ENCODE measurements at places on chromosomes 4 and X.

- no peak for DNase-seq
These were observed 1.6 kb downstream of the SH3RF1 start for GRCh38 chr4:169268951-169269760.

DNA sequence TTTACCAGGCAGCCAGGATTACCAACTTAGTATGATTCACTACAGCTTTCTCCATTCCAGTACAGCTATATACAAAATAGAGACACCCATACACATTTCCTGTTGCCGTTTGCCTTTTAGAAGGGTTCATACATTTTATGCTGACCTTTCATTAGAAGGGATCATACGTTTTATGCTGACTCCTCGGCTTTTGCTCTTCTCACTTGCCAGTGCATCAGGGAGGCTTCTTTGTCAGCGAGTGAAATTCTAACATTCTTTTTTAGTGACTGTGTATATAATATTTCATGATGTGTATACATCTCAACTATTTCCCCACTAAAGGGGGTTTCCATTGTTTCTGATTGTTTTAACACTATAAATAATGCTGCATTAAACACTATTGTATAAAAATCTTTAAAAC, 552.6 kb downstream of the TRIML1 start:
- DNase-seq = no peak

DNA sequence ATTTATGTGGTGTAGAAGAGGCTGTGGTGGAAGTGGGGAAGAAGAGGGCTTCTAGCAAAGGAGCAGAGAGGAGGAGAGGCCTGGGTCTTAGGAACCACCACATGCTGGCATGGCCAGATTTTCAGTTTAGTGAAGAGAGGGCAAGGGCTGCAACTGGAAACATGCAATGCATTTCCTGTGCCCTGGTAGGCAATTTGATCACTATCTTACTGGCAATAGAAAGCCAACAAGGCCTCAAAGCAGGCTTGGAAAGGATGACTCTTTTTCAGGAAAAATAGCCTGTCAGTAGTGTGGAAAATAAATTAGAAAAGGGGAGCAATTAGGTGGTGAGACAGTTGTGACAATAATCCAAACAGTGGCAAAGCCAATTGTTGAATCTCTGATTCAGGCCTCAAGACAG, 501.9 kb upstream of the ZFP42 start:
- DNase-seq = no peak

DNA sequence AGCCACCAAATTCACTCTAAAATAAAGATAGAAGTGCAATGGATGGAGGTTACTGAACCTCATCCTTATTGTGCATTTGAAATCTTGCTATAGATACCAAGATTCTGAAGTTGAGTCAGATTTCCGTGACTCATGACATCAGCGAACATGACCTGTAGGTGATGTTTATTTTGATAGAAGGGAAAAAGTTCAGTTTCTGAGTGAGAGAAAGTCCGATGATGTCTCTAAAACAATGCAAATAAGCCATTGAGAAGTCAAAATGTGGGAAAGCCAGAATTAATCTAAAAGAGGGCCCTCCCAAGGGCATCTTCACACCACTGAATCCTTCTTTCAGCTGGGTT, 20.0 kb downstream of the PHOX2B start:
- no peak for DNase-seq

- DNase-seq = no peak
These were observed 1056.0 kb upstream of the SLIT2 start for GRCh38 chr4:19195696-19196095.

- DNase-seq = no peak
These were observed 3.5 kb downstream of the FHDC1 start for GRCh38 chr4:152939621-152940020.

- no peak for DNase-seq
These were observed 83.5 kb downstream of the NPNT start for GRCh38 chr4:105978684-105979296.

GRCh38 chr4:123363729-123364128, 32.9 kb upstream of the SPRY1 start:
- DNase-seq = no peak

GRCh38 chr4:138199568-138200235, 42.4 kb downstream of the SLC7A11 start:
- no peak for DNase-seq

GRCh38 chr4:104971462-104971861, 175.2 kb upstream of the TET2 start:
- no peak for DNase-seq

GRCh38 chrX:150651906-150652305, 41.3 kb upstream of the MTMR1 start:
- DNase-seq = no peak

DNA sequence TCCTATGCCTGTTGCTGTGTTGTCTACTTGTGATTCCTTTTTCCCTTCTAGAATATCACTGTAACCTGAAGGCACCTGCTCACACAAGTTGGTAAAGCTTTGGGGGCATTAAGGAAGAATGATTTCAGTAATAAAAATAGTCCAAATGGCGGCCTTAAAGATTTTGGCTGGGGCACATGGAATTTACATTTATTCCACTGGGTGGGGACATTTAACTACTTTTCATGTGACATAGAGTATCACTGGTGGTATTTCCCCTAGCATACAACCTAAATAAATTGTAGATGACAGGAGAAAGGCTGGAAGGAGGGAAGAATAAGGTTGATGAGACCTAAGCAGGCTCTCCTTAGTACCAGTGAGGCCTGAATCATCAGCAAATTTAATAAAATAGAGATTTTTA, 121.8 kb upstream of the EDA2R start:
- DNase-seq = peak; percentile 21

- no peak for DNase-seq
These were observed 109.5 kb upstream of the CENPE start for GRCh38 chr4:103307453-103308247.

DNA sequence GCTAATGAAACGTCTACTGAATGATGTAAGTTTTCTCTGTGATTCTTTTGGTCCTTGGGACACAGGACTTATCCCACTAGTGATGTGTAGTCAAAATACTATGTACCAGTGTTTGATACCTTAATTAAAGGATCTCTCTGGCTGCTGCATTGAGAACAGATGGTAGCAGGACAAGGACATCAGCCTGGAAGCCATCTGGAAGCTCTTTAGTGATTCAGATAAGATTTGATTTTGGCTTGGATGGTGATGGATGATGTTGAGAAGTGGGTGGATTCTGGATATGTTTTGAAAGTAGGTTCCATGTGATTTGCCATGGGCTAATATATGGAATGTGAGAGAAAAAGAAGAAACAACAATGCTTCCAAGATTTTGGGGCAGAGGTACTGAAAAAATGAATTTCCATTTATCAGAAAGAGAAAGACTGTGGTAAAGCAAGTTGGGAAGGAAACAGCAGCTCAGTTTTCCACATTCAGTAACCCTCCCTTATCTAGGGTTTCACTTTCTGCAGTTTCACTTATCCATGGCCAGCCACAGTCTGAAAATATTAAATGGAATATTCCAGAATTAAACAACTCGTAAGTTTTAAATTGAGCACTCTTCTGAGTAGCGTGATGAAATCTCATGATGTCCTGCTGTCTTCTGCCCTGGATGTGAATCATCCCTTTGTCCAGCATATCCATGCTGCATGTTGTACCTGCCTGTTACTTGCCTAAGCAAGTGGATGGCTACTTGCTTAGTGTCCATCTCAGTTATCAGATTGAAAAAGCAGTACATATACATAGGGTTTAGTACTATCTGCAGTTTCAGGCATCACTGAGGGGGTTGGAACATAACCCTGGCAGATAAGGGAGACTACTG, 15.6 kb downstream of the CD38 start:
- no peak for DNase-seq

- no peak for DNase-seq
These were observed 101.4 kb upstream of the PDE5A start for GRCh38 chr4:119729835-119730670.

DNA sequence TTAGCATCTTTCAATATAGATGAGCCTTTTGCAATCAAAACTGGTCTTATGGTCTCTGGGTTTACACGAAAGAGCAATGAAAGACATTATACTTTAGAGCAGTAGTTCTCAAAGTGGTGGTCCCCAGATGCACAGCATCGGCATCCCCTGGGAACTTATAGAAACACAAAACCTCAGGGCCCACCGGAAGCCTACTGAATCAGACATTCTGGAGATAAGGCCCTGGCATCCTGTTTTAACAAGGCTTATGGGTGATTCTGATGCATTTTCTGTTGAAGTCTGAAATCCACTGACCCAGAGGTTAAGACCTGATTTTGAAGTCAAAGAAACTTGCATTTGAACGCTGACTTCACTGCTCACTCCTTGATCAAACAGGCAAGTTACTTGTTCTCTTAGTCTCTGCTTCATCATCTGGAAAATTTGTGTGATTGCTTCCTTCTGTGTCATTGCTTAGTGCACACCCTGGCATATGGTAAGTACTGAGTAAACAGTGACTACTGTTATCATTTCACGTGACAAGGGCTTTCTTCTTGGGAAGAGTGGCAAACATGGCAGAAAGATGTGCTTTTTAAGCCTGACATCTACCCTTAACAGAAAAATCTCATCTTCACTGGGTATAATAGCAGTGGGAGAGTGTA, 14.5 kb downstream of the CHRNA9 start:
- no peak for DNase-seq

DNA sequence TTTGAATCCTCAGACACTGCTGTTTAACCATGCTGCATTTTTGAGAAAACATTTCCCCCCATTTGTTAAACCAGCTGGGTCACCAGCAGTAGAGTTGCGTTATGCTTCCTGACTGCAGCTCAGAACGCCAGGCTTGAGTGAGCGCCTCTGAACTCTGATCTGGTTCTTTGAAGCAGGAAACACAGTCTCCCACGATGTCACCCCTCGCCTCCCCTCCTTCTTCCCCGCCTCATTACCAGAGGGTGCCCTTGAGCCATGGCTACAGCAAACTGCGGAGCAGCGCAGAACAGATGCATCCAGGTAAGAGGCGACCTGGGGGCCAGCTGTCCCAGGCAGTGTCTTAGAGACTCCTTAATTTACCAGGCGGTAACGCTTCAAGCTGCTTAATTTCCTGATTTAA, 78.4 kb downstream of the REPS2 start:
- peak; percentile 12 for DNase-seq

- DNase-seq = no peak
These were observed 48.9 kb downstream of the RGS12 start for GRCh38 chr4:3341760-3342159.

GRCh38 chr4:185532293-185532692, 3.0 kb downstream of the PDLIM3 start:
- DNase-seq = no peak

DNA sequence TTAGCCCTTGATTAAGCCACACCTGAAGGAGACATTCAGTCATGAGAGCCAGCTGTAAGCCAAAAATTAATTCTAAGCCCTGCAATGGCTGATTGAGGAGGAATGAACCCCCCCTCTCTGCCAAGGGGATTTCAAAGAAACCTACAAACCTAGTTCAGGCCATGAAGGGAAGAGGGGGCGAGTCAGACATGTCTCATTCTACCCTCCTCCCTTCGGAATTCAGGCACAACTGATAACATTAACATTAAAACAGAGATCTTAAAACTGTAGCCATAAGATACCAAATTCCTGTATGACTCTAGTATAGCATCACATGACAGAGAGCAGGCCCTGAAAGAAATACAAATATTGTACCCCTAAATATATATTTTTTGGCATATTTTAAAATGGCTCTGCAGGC, 40.4 kb upstream of the AFAP1 start:
- no peak for DNase-seq

GRCh38 chr4:25702848-25703247, 47.2 kb downstream of the SLC34A2 start:
- peak; percentile 7 for DNase-seq

GRCh38 chr4:158814207-158814606, 45.4 kb downstream of the FNIP2 start:
- DNase-seq = no peak

DNA sequence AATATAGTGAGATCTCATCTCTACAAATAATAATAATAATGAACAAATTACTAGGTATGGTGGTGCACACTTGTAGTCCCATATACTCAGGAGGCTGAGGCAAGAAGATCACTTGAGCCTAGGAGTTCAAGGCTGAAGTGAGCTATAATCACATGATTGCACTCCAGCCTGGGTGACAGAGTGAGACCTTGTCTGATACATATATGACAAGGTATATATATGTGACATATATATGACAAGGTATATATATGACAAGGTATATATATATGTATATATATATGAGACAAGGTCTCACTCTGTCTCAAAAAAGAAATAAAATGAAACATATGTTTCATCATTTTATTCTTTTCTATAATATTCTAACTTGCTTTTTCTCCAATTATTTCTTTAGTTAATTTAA, 278.1 kb upstream of the TET2 start:
- no peak for DNase-seq

- peak; percentile 65 for DNase-seq
These were observed 15.8 kb downstream of the BCAP31 start for GRCh38 chrX:153708415-153708814.

DNA sequence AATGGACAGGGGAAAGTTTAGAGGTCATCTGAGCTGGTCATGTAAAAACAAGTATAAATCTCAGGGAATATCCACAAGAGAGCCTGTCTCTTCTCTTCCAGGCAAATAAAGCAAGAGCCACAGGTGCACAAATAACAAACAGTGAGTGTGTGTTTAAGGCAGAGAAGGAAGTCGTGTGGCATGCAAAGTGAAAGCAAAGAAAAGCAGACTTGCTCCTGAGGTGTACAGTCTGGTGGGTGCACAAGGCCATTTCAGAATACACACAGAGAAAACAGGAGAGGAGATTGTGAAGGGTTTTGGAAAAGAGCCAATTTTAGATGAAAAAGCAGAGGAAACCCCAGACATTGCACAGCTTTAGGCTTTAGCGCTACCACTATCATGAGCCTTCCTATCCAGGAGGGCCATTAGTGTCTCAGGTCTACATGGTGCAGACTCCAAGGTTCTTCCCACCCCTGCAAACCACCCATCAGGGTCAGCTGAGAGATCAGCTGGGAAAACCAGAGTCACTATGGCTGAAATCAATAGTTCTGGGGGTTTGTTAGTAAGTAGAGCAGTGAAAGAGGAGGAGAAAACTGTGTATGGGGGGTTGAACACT, 355.8 kb downstream of the KLHL4 start:
- DNase-seq = no peak

DNA sequence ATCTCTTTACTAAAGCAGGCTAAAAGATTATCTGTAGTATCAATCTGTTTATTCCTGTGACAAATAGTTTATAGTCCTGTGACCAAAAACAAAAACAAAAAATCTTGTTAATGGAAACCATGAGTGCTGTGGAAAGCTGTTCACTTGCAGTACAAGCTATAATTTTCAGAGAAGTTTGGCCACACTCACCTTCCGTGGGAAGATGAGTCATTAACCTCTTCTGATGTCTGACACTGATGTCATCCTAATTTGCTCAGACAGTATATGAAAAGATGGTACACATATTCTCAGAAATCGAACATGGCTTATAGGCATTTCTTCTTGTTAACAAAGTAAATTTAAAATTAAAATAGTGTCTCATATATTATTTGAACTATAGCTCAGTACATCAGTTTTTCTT, 19.9 kb upstream of the ENPP6 start:
- DNase-seq = no peak

DNA sequence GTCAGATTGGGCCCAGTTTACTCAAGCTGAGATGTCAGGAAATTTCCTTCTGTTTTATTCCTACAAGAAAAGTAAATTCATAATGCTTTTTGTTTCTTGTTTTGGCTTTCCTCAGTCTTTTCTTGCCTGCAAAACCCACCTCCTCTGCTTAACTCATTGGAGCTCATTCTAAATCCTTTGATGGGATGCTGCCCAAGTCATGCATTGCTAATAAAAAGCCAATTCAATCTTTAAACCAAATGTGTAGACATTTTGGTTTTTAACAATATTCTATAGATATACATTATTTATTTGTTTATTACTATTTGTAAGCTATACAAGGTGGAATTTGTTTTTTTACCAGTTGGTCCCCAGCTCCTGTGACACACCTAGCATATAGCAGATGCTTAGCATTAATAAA, 13.2 kb upstream of the PDE5A start:
- DNase-seq = no peak

Data from NB4 (cell line).